ENCODE measurements at places on chromosomes 2 and 18.

GRCh38 chr2:173568054-173568453 is 213.4 kb downstream of the CDCA7 start:
- peak; percentile 21 for DNase-seq

DNA sequence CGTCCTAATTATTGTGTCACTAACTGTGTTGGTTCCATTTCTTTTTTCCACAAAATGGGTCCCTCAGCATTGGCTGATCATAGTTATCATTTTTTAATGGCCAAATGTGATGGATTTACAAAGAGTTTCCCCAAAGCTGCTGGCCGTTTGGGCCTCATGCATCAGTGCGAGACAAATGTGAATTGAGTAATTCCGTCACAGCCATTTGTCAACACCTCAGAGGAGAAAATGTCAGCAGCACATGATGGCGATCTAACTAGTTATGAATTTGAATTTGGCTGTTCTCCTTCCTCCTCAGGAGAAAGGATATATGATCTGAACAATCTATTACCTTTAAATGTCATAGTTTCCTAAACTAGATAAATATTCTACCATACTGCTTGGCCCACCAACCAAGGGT is 54.9 kb upstream of the SP3 start:
- DNase-seq, result no peak

- peak; percentile 46 for DNase-seq
Measured at GRCh38 chr2:10434886-10435819, 13.0 kb downstream of the ODC1 start.

GRCh38 chr2:26074676-26075075 is 40.8 kb downstream of the RAB10 start:
- DNase-seq, result no peak

- no peak for DNase-seq
Measured at GRCh38 chr2:49371128-49371701, 216.9 kb upstream of the FSHR start.

Data from brain microvascular endothelial cell (primary cell).